CD4-positive, alpha-beta T cell (primary cell): ENCODE measurements at places on chromosomes 4 and X. TPM values are rescaled to one million over a fixed set of nuclear protein-coding genes. Genes with fewer than 3 reads are reported as not detected.

The MCUB gene
- total RNA-seq: 108 TPM

The JCHAIN gene
- 2.7 TPM for total RNA-seq

The HTN1 gene
- not detected for total RNA-seq

The ZNF732 gene
- total RNA-seq: not detected

The CFP gene
- total RNA-seq: 18.3 TPM

The FRMD7 gene
- total RNA-seq: not detected

The CNGA2 gene
- total RNA-seq: not detected

The TMPRSS11D gene
- not detected for total RNA-seq

The PFKFB1 gene
- total RNA-seq: 0.49 TPM

The TLL1 gene
- not detected for total RNA-seq

The PDCL2 gene
- not detected for total RNA-seq

The PCDH10 gene
- total RNA-seq: not detected

The CITED1 gene
- total RNA-seq: 0.52 TPM

The PRMT9 gene
- total RNA-seq: 21.0 TPM

The TMEM271 gene
- not detected for total RNA-seq

The VSIG4 gene
- 0.11 TPM for total RNA-seq

The ZAR1 gene
- total RNA-seq: not detected

The NEXMIF gene
- total RNA-seq: 0.74 TPM

The DCAF12L1 gene
- total RNA-seq: not detected

The SPACA5 gene
- not detected for total RNA-seq

The CT45A7 gene
- not detected for total RNA-seq

The DRD5 gene
- not detected for total RNA-seq

The SMR3B gene
- total RNA-seq: not detected

The FAM3A gene
- 36.1 TPM for total RNA-seq

The MXD4 gene
- total RNA-seq: 147 TPM

The PRDM8 gene
- total RNA-seq: 5.1 TPM

The DNAAF6 gene
- total RNA-seq: not detected

The SPIN2A gene
- 1.1 TPM for total RNA-seq

The OTUD4 gene
- total RNA-seq: 75.1 TPM

The RGN gene
- total RNA-seq: not detected

The MGAT4D gene
- not detected for total RNA-seq
